Cardiac muscle cell (in vitro differentiated cells and primary cell): ENCODE measurements at places on chromosomes 5 and 9. TPM values are rescaled to one million over a fixed set of nuclear protein-coding genes. Genes with fewer than 3 reads are reported as not detected.

The TSSK1B gene
- 0.14 and 0.15 TPM in 2 replicates for total RNA-seq

The GPX8 gene
- total RNA-seq = 44.5 and 57.1 TPM in 2 replicates

The PCDHGB1 gene
- 1.8 and 3.7 TPM in 2 replicates for total RNA-seq

The FAT2 gene
- 0.04 and 0.12 TPM in 2 replicates for total RNA-seq

The GABRB2 gene
- total RNA-seq = 1.8 and 3.3 TPM in 2 replicates

The SOX30 gene
- total RNA-seq = 0.07 TPM in 1 of 2 replicates, not detected in the other

The SOHLH1 gene
- total RNA-seq = not detected in 2 replicates

The SLC25A51 gene
- 17.0 and 21.1 TPM in 2 replicates for total RNA-seq

The IGFBPL1 gene
- total RNA-seq = 12.6 and 24.2 TPM in 2 replicates

The GBGT1 gene
- total RNA-seq = 5.6 and 11.9 TPM in 2 replicates

The GLRA1 gene
- not detected in 2 replicates for total RNA-seq

The NR4A3 gene
- 0.49 and 1.5 TPM in 2 replicates for total RNA-seq

The PCDHA13 gene
- total RNA-seq = 2.1 and 2.3 TPM in 2 replicates

The IL33 gene
- not detected in 2 replicates for total RNA-seq

DNA sequence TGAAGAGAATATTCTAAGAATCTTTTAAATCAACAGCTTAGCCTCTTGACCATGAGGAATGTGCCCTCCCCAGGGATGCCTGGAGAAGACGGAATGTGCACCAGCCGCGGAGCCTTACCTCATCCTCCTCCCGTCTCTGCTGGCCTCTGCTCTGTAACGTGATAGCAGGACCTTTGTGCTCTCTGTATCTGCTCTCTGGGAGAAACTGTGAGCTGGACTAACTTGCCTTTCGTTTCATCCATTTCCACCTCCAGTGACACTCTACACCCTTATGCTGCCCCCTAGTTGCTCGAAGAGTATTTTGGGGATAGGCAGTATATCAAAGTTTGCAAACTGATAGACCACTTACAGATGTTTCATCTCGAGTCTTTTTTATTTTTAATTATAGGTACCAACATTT is 141.4 kb downstream of the NPR3 start:
- DNase-seq = peak; percentile 48

DNA sequence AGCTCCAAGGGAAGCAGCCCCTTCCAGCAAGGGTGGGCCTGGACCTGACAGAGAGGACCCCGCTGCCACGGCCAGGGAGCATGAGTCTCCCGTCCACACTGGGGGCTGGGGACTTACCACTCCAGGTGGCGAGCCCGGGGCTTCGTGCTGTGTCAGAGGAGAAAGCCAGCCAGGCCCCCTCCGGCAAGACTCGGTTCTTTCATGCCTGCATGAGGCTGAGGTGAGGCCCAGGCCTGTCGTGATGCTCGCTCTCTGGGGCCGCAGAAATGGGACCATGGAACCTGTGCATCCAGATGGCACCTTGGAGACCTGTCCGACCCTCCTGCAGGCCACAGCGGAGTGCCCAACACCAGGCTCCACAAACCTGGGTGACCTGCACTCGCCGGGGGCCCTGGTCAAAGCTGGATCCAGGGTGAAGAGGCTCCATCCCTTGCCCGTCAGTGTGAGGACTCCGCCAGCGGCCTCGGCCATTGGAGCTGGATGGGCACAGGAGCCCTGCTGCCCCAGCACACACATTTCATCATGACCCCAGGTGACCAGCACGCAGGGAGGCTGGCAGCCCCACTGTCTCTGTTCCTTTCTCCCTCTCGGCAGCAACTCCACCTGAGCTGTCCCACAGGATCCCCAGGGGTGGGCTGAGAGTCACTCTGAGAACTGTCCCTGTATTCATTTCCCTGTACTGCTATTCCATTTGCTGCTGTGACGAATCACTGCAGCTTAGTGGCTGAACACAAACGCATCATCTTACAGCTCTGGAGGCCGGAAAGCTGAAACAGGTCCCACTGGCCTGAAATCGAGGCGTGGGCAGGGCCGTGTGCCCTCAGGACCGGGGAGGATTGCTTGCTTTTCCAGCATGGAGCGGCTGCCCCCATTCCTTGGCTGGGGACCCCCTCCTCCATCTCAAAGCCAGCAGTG is 24.4 kb downstream of the SLC6A18 start:
- no peak for DNase-seq

DNA sequence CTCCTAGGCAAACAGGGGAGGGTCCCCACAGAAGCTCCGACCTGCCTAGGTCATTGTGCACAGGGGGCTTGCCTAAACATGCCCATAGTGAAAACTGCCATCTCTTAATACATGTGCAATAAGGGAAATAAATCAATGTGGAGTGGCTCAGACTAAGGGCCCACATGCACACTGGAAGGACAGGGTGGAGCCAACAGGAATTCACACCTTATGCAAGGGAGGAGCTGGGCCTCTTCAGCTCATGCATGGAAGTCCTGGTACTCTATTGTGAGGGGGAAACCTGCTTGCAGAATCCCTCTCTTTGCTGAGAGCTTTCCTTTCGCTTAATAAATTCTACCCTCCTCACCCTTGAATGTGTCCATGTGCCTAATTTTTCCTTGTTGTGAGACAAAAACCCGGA is 815.8 kb downstream of the EFNA5 start:
- no peak for DNase-seq

DNA sequence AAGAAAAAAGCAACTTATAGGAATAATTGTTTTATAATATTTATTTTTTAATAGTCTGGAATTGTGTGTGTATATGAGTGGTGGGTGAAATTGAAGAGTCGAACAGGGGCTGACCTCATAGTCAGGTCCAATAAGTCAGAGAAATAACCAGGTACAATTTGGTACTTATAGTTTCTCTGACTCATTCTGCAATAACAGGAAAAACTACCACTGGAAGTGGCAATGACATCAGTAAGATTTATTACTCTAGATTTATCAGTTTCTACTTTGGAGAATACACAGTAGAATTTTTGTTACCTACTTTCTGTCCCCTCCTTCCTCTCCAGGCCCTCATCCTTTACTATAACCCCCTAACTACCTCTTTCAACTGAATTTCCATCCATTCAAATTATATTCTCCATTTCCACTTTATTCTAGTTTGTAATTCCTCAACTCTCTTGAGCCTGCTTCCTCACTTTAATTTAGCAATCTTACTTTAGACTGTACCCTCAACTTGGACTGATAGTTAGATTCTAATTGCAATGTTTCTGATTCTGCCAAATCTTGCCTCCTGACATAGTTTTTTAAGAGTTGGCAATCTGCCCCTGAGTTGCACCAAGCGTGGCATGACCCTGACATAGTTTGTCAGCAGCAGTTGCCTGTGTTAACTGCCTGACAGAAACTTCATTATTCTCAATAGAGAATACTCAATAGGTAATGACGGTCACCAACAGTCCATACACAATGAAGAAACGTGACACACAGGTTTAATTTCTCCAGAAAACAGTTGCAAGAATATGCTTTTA is 475.3 kb upstream of the RIOK2 start:
- DNase-seq = peak; percentile 4

DNA sequence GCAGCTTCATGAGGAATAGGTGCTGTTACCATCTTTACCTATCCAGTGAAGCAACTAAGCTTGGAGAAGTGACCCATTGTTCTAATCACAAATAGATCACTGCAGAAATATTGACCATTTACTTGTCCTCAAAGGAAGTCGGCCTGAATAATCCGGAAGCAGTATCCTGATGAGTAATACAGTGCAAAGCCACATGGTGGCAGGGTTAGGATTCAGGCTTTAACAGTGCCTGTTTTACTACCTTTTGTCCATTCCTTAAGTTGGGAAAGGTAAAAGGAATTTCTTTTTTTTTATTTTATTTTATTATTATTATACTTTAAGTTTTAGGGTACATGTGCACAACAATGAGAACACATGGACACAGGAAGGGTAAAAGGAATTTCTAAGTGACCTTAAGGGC is 336.3 kb downstream of the KDM4C start:
- peak; percentile 33 for DNase-seq

DNA sequence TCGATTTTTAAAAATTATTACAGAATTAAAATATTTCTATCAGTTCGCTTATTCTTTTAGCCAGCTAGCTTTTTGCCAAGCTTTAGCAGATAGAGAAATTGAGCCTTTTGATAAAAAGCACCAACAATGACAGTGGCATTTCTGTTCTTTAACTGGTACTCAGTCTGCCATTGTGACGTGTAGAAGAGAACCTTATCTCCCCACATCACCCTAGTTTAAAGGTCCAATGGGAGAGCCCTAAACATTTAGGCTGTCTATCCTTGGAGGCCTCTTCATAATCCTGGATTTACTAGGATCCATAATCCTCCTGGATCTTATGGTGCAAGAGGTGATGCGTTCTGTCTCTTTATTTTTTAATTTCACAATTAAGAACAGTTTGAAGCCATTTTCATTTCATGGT is 3.0 kb downstream of the BASP1 start:
- DNase-seq = no peak

DNA sequence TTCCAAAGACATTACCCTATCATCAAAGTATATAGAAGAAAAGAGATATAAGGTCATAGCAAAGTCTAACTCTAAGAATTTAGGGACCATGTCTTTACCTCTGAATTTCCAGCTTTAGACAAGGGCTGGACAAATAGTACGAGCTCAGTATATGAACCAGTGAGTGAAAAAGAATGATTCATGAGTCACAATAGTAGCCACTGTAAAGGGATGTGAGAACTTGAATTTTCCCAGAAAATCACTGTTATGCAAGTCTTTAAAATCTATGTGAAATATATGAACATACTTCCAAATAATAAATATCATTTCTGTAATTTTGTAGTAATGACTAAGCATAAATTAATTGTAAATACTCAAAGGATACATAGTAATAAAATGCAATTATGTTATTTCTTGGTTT is 305.9 kb upstream of the PRR16 start:
- no peak for DNase-seq

- DNase-seq = no peak
Observed at GRCh38 chr9:134251296-134252069, 74.8 kb upstream of the RXRA start.

- no peak for DNase-seq
Observed at GRCh38 chr5:68406767-68407241, 191.2 kb downstream of the PIK3R1 start.

DNA sequence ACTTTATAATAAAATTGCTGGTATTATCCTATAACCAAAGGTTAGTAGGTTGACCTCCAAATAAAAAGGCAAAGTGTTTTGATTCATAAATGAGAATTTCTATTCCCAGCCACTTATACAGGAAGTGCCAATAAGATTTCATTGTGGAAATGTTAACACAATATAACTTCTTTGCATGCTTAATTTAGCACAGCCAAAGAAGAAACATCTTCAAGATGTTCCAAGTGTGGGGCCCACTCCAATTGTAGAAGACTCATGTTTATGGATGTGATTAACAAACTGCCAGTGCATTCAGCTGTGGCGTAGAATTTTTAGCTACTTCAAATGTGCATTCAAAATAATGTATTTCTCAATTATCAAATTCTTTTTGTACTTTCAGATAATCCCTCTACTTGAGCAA is 402.3 kb downstream of the DEPDC1B start:
- DNase-seq = no peak

DNA sequence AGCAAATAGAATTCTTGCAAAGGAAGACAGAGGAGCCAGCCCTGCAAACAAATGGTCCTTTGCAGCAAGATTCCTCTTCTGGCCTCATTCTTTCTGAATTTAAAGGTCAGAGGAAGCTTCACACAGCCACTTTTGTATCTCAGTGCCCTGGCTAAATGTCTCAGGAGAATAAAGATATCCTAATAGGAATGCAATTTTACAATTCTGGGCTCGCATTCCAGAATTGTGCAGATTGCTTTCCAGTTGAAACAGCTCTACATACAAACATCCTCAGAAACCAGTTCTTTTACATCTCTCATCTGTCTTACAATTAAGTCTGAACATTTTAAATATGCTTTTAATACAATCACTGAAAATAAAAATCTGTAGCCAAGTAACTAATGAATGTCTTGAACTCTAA is 14.6 kb upstream of the ACOT12 start:
- DNase-seq = no peak

GRCh38 chr5:58462623-58463230 is 2.8 kb upstream of the PLK2 start:
- peak; percentile 82 for DNase-seq

- no peak for DNase-seq
Observed at GRCh38 chr9:94870793-94871558, 144.5 kb downstream of the AOPEP start.

DNA sequence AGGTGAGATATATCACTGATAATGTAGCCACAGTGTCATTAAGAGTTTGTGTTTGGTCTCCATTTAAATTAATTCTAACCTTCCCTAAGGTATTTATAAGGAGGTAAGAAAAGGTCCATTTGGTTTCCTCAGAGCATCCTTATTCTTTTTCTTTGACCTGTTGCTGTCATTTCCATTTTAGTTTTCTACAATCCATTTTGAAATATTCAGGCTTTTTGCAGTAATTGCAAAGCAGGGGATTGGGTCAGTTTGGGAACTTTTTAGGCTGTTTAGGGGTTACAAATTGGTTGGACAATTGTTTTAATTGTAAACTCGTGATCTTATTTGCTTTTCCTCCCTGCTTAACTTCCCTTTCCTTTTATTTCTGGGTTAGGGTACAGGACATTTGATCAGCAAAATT is 42.6 kb upstream of the PDZD2 start:
- DNase-seq = no peak

DNA sequence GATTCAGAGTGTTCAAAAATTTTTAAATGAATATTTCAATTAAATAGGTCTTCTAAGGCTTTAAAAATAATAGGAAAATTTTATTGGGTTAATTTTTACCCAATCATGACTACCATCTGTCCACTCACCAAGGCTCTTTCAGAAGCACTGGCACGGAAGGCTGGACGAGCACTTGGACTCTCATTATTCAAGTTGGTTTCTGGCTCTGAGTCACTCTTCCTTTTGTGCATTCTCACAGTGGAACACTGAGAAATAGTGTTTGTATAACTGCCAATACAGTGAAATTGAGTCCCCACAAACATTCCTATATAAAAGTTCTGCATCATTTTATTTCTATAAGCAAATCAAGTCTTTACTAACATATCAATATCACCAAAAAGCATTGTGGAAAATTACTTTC is 1149.0 kb downstream of the EFNA5 start:
- DNase-seq = no peak

- DNase-seq = no peak
Observed at GRCh38 chr9:15417626-15418025, 5.0 kb upstream of the SNAPC3 start.

- DNase-seq = no peak
Observed at GRCh38 chr5:123223921-123224320, 134.9 kb downstream of the PRDM6 start.

DNA sequence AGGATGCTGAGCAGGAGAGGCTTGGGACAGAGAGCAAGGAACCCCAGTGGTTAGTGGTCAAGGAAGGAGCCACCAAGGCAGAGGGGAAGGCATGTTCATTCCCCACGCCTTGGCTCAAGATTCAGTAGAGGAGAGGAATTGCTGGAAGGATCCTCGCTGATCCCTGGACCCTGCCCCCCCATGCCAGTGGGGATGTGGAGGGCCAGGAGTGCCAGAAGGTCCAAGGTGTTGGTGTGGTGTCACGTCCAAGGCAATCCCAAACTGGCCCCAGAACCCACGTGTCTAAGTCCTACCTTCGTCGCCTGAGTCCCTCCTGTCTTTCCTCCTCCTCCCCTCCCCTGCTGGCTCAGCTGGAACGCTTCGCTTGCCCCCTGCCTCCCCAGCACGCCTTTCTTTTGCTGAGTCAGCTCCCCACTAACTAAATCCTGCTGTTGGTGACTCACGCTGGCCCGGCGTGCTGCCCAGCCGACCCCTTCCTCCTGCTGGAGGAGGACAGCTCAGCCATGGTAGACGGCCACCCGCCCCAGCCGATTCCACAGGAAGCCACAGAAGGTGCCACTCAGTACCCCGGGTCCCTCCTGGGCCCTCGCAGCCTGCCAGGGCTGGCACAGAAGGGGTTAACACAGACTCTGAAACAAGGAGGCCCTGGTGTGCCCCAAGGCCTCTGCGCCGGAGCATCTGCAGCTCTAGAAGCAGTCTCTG is 37.6 kb upstream of the ORM1 start:
- peak; percentile 91 for DNase-seq

GRCh38 chr9:128169925-128170324 is 9.9 kb downstream of the BBLN start:
- DNase-seq = no peak
